Choroid plexus epithelial cell (primary cell): ENCODE measurements at places on chromosomes 4 and X.

DNA sequence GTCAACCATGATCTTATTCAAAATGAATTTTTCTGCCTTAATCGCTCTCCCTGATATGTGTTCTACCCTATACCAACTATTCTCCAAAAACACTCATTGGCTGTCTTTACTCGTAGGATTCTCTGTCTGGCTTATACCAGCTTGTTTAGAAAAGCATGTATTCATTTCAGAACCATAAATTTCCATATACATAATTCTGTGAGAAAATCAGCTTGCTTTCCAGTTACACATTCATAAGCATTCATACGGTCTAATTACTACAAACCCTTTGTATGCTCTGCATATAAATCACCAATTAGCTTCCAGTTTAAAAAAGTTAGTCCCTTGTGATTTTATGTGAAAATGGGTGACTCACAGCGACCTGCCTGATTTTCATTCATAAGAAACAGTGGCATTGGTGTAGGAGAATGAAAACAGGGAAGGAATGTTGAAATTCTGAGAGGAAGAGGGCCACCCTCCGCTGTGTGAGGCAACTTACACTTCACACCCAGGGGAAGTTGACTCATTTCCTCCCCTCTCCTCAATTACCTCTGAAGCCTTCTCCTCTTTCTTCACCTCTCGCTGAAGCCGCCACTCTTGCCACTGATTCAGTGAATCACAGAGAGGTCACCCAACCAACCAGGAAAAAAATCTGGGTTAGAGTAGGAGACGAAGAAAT is 63.3 kb downstream of the MEPE start:
- DNase-seq, result peak; percentile 91

DNA sequence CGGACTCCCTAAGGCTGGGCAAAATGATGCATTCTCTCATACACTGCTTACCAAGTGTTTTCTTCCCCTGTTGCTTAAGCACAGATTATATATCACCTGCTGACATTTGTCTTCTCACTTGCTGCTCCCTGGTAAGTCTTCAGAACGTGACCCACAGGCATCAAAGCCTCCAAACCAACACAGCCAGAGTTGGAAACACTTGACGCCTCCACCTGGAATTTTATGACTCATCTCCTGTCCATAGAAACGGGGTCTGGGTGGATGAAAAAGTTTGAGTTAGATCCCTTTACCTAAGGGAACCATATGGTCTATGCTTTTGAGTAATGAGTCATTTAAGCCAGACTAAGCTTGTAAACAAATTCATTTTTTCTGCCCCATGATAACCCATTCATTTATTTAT is 251.6 kb downstream of the USP46 start:
- DNase-seq, result peak; percentile 6

DNA sequence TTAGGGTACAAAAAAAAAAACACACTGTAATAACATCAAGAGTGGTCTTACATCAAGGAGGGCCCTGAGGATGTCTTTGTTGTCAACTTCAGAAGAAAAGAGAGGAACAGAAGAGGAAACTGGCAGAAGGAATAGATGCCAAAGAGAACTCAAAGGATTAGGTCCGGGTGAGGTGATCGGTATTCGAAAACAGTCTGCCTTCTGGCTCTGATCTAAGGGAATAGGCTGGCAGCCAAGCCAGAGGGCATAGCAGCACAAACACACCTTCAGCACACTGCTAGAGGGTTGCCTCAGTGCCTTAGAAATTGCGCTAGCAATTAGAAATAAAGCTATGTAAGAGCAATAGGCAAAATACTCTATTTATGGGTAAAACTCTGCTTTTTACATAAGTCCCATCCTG is 91.4 kb upstream of the TTC29 start:
- no peak for DNase-seq

GRCh38 chr4:109009909-109010308 is 247.1 kb upstream of the ETNPPL start:
- DNase-seq, result peak; percentile 87

DNA sequence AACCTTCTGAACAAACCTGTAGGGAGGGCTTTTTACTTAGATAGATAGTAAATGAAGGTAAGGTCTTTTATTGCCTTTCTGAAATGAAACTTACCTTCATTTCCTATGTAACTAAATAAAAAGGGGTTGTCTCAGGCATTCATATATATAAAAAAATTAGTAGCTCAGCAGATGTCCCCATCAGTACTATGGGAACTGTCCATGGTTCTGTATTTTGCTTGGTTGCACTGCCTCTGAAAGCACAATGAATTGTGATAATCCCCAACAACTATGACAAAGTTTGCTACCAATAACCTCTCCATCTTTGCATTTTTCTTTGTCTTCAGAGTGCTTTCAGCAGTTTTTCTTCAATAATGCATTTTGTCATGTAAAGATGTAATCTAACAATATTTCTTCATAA is 222.4 kb downstream of the SLIT2 start:
- peak; percentile 58 for DNase-seq
